ENCODE measurements at places on chromosomes 16 and 17. TPM values are rescaled to one million over a fixed set of nuclear protein-coding genes. Genes with fewer than 3 reads are reported as not detected.

C17orf78 gene
- not detected for total RNA-seq

MYH8 gene
- total RNA-seq, result not detected

DNA sequence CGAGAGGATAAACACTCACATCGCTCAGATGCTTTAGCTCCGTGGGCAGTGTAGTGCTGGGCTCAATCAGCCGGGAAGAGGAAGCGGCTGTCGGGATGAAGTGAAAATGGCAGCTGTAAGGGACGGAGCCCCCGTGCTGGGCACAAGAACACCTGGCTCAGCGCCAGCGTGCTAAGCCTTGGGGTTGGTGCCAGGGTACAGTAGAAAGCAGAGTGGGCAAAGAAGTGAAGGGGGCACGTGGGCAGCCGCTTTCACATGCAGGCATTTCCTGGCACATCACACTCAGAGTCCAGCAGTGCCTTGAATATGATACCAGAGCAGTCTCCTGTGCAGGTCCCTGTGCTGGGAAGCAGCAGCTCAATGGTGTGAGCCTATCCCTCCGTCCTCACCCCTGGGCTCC lies 51.1 kb upstream of the FOXF1 start:
- no peak for DNase-seq

ASIC2 gene
- total RNA-seq, result 0.36 TPM

- DNase-seq, result no peak
These were observed 188.2 kb upstream of the ANKFN1 start for GRCh38 chr17:55965051-55965450.

DNA sequence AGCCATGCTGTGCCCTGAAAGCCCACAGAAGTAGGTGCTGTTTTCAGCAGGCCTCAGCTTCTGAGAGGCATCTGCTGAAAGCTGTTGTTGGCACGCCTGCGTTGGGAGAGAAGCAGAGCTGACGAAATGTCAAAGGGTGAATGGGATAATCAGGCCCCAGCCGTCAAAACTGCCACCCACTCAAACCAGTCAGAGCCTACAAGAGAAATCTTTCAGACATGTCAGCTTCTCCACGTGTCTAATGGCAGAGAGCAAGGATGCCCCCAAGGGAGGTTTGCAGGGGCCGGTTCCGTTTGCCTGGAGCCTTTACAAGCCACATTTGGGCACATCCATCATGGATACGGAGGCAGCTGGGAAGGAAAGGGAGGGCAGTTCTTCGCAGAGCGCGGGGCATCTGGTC lies 568.2 kb upstream of the EEF2KMT start:
- no peak for DNase-seq

GRCh38 chr17:72882426-72882825 lies 210.1 kb downstream of the SLC39A11 start:
- no peak for DNase-seq
